Stimulated activated CD4-positive, alpha-beta T cell treated with anti-CD3 and anti-CD28 coated beads, Interleukin-1b, Interleukin-23, amount 100 ng/mL, for 24 hours (primary cell): ENCODE measurements at places on chromosomes 13 and 19.

DNA sequence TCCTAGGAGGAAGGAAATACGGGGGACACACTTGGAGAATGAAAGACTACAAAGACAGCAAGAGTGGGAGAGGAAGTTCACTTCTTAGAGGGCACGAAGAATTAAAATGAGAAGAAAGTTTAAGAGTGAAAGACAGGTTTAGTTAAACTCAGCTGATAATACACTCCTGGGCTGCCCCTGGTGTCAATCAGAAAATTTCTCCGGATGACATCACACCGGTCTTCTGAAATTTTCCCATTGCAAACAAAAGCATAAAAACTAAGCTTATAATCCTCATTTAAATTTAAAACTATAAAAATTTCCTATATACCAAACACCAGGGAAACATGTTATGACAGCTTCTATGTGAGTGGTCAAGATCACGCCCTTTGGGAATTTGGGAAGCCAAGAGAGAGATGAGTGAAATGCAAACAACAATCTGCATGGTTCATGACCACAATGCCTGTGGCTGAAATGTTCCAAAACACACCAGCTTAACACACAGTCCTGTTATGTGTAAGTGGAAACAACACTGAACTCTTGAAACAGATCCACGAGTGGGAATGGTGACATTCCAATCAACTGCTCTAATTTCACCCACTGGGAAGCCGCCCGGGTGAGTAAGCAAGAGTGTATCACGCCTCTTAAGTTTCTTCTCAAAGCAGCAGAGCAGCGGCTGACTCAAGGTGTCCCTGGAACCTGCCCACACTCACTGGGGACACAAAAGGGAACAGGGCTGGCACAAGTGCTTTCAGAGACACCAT, 49.0 kb downstream of the BRD4 start:
- peak; percentile 17 for DNase-seq

DNA sequence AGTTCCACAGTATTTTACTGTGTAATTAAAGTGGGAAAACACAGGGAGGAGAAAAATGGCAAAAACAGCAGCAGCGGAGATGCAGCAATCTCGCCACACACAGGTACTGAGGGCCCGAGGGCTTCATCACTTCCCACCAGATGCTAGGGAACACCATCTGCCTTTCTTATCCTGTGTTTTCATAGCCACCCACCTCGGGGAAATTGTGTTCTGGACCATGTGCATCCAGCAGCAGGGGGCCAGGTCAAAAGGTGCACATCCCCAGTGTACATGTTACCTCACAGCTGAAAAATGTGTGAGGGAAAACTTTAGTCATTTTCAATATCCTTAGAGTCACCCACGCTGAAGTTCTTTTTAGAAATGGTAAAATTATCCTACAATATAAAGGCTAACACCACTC, 30.2 kb downstream of the PDCD5 start:
- DNase-seq, result no peak

- no peak for DNase-seq
Measured at GRCh38 chr13:98174307-98174706, 2.8 kb downstream of the RNF113B start.

GRCh38 chr13:20428666-20429644, 96.7 kb downstream of the CRYL1 start:
- DNase-seq, result no peak

GRCh38 chr19:13825489-13826441, 30.5 kb downstream of the ZSWIM4 start:
- DNase-seq, result no peak

DNA sequence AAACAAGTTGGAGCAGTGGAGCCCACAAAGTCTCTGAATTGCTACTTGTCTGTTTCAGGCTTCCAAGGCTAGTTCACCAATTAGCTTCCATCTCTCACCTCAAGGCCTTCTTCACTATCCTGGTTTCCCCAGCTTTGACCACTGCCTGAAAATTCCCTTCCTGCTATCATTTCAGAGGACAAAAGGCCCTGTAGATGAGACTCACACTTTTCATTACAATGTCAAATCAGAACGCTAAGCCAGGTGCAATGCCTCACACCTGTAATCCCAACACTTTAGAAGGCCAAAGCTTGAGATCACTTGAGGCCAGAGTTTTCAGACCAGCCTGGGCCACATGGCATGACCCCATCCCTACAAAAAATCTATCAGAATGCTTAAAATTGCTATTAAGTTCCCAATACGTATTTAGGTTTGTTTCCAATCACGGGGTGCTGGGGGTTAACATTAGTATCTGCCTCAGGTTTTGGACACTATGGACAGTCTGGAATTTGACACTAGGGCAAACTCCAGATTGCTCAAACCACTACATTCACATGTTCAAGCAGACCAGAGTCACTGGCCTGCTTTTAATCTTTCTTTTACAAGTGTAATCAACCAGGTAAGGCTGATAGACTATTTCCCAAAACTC, 5.5 kb downstream of the TPT1 start:
- DNase-seq, result no peak

GRCh38 chr13:111319521-111319920, 921 bp upstream of the TEX29 start:
- no peak for DNase-seq

DNA sequence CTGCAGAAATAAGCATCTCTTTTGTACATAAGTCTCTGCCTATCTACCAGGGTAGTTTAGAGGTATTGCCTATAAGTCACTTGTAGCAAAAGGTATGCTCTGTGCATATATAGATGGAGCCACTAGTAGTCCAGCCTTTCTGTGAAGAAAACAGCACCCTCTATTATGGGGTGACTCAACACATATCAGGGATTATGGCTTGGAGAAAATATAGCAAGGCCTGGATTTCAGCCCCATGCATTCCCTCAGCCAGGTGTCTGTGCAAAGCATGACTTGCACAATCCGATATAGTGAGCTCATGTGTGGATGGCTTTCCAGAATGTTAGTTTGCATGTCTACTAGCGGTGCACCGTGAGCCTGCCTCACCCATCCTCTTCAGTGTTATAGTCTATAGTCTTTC, 13.4 kb upstream of the NALCN start:
- no peak for DNase-seq

DNA sequence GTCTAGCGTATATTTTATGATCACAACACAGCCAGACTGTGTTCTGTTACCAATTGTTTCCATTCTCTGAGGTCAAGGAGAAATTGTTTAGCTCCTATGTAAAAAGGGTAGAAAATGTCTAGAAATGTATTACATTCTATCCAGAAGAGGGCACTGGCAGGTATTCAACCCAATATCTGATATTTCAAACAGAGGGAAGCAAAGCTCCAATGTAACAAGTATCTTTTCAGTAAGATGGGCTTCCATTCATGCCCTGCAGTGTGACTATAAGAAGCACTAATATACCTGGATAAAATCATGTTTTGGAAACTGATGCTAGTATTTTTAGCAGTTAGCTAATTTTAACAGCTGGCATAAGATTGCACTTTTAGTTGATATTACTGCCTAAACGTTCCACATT, 312.7 kb downstream of the FGF14 start:
- no peak for DNase-seq

- no peak for DNase-seq
Measured at GRCh38 chr19:21468791-21469190, 36.6 kb upstream of the ZNF429 start.

GRCh38 chr13:36360903-36361302, 14.7 kb upstream of the SPART start:
- DNase-seq, result no peak

DNA sequence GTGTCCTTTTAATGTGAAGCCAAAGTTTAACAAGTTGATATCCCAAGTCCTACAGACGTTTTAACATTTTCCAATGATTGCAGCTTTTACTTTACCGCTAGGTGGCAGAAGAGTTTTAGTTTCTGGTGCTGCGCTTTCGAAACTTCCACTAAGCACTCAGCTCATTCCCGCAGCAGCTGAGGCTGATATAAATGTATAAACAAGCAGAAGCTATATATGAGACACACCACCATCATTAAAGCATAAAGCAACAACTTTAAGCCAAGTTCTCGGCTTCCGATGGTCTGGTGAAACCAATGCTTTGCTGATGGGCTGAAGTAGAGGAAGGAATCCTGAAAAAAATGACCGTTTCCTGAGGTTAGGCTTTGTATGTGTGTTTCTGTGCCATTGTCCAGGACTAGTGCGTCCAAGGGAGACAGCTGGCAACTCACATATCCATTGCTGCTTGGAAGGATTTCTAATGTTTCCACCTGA, 753.9 kb downstream of the OLFM4 start:
- DNase-seq, result no peak

GRCh38 chr13:35388441-35389355, 87.8 kb downstream of the MAB21L1 start:
- DNase-seq, result no peak

- no peak for DNase-seq
Measured at GRCh38 chr13:95624020-95624419, 20.5 kb downstream of the DZIP1 start.

DNA sequence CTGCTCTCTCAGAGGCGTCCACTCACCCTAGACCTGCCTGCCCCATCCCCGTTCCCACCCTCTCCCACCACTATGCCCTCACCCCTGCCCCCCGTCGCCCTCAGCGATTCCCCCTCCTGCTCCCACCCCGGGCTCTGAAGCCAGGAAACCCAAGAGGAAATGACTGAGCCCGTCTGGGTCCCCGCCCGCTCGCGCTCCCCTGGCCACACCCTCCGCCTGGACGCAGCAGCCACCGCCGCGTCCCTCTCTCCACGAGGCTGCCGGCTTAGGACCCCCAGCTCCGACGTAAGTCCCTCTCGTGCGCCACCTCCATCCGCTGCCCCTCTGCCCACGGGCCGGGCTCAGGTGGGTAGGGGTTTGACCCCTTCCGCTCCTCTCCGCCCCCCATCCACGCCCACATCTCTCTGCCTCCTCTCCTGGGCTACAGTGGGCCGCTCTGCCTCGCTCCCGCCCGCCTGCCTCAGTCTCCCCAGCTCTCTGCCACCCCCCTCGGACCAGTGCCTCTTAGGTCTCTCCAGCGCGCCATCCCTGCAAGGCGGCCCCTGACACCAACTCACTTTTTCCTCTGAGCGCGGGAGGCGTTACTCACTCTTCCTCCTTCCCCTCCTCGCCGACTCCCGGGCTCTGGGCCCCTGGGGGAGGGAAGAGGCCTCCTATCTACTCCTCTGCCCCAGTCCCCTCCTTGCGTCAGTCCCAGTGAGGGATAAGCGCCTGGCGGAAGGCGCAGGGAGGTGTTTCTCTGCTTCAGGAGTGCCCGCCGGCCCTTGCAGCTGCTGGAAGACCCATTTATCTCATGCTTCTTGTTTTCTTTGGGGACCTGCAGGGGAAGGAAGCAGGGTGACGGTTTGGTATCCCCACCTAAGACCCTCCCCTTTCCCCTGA, at the start of gene FXYD5:
FXYD5 (plus strand) TSS at position 211 of the 882 bp plus-strand sequence. CDS start 816 bp downstream, outside the sequence.
- DNase-seq, result peak; percentile 63

- DNase-seq, result no peak
Measured at GRCh38 chr19:2461751-2462634, 5.2 kb upstream of the LMNB2 start.

- DNase-seq, result no peak
Measured at GRCh38 chr19:6740589-6741343, 1.3 kb downstream of the TRIP10 start.

- no peak for DNase-seq
Measured at GRCh38 chr19:5809053-5809452, 4.2 kb downstream of the NRTN start.

DNA sequence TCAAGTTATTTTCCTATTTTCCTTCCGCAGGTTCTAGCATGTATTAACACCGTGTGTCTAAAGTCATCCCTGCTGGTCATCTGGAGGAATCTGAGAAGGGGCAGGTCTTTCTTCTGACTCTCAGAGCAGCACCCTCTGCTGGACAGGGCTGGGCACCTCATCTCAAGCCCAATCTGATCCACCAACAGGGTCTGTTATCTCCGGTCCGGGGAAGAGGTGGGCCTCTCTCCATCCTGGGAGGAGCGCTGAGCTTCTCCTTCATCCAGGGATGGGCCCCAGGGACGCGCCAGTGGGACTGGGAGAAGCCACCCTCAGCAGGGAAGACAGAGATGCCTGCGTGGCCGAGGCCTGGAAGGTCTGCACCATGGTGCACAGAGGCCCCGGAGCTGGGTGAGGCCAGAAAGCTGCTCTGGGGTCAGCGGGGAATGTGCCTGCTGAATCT, 26.0 kb upstream of the ZNF331 start:
- peak; percentile 25 for DNase-seq

- DNase-seq, result no peak
Measured at GRCh38 chr13:27296496-27296895, 25.9 kb downstream of the RASL11A start.

DNA sequence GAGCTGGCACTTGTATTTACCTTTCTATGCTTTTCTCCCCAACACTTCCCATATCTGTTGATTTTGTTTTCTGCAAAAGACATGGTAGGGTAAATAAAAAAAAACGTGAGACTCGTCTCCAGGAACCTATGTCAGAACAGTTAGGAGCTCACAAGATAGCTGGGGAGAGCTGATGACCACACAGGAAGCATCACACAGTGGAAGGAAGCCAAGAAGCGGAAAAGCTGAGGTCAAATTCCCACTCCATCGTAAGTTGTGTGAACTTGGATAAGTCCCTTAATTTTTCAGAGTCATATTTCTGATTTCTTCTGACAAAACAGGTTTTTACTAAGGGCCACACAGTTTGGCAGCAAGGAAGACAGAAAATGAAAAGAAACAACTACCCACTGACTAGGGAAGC, 199.6 kb downstream of the KLF5 start:
- no peak for DNase-seq

- no peak for DNase-seq
Measured at GRCh38 chr19:13040232-13040947, 45.1 kb downstream of the NFIX start.
